ENCODE measurements at places on chromosomes 12 and 14.

- no peak for DNase-seq
Observed at GRCh38 chr12:99068993-99069747, 424.1 kb downstream of the APAF1 start.

DNA sequence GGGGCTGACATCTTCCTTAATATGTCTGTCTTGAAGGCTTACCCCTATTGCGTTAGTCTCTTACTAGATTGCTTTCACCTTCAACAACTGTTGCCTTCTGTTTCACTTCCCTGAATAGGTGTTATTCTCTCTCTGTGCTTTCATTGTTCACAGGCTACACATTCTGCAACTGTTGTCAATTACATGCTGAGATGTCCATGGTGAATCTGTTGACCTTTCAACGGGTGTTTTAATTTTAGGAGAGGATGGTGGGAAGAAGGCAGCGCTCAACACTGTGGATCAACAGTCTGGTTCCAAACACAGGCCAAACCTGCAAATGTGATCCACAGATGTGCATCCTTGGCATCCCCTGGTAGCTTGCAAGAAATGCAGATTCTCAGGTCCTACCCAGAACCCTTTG, 101.9 kb downstream of the DACT1 start:
- no peak for DNase-seq

DNA sequence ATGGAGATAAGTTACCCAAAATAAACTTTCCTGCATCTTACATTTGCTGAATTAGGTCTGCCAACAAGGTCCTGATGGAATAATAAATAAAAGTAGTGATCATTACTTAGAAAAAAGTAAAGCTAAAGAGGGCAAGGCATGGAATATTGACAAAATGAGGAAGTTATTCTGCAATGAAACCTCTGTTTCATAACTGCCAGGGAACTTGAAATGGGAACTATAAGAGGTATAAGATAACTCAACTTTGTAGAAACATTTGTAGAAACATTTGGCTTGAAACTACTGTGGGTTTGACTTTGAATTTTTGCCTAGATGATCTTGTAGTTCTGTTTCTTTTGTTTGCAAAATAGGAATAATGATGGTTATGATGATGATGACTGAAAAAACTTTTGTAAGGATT, 18.7 kb upstream of the YBX3 start:
- DNase-seq: peak; percentile 74

GRCh38 chr14:54784060-54784459, 118.6 kb downstream of the GCH1 start:
- DNase-seq: no peak

- DNase-seq: no peak
Observed at GRCh38 chr14:95460647-95461478, 55.6 kb downstream of the SYNE3 start.

- DNase-seq: no peak
Observed at GRCh38 chr12:65411171-65411570, 132.7 kb downstream of the MSRB3 start.

GRCh38 chr12:24135158-24135850, 185.8 kb upstream of the SOX5 start:
- DNase-seq: no peak

DNA sequence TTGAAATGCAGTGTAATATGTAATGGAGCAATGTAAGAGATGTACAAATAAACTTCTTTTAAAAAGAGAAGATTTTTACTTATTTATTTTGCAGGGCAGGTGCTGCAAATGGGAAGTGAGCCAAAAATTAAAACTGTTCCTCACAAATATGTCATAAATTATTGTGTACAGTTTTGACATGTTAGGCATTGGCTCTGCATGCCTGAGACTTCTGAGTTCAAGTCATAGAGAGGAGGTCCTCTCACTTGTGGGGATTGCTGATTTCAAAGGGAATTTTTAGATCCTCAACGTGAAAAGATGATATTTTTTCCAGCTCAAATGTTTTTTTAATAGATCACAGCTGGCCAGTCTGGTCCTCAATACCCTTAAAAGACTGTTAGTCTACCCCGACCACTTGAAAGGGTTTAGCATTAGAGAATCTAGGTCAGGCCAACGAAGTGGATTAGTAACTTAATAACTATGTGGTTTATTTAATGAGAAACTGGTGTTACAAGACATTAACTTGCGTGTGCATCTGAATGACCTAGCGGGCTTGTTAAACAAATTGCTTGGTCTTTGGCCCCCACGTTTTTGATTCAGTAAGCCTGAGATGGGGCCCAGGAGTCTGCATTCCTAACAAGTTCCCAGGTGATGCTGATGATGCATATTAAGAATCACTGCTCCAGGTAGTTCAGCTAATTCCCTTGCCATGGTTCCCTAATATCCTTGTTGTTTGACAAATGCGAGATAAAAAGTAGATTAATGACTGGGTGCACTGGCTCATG, 30.9 kb upstream of the WDR89 start:
- no peak for DNase-seq

DNA sequence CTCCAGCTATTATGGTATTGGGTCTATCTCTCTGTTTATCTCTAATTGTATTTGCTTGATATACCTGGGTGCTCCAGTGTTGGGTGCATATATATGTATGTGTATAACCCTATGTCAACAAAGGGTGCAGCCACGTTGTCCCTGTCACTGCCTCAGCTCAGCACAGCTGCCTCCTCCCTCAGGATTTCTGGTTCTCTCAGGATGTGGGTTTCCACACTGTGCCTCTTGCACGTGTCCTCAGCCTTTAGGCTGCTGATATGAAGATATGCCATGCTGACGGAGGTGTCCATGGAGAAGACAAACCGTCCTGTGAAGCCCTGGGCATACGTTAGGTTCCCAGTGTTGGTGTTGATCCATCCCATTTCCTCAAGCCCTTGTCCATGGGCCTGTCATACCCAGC, 791.2 kb downstream of the TMEM121 start:
- no peak for DNase-seq

GRCh38 chr12:98752726-98753125, 107.6 kb downstream of the APAF1 start:
- DNase-seq: no peak

DNA sequence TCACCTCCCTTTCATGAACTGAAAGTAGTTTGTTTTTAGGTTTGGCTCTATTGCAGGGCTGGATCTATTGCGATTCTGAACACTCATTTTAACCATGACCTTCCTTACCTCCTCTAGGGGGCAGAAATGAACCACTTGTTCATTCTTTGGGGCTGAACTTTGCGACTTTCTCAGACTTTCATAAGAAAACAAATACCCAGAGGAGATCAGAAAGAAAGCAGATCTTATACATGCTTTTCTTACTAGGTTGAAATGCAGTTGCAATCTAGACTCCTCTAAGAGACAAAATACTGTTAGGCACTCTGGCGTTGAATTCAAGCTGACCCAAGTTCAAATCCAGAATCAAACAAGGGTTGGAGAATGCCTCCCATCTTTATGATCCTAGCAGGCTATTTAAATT, 32.6 kb upstream of the PLEKHG3 start:
- DNase-seq: peak; percentile 87
